ENCODE measurements at places on chromosomes 4 and X.

GRCh38 chr4:2928242-2929176 is 34.7 kb downstream of the NOP14 start:
- DNase-seq, result no peak

GRCh38 chrX:130593911-130594310 is 192.1 kb downstream of the RBMX2 start:
- no peak for DNase-seq

DNA sequence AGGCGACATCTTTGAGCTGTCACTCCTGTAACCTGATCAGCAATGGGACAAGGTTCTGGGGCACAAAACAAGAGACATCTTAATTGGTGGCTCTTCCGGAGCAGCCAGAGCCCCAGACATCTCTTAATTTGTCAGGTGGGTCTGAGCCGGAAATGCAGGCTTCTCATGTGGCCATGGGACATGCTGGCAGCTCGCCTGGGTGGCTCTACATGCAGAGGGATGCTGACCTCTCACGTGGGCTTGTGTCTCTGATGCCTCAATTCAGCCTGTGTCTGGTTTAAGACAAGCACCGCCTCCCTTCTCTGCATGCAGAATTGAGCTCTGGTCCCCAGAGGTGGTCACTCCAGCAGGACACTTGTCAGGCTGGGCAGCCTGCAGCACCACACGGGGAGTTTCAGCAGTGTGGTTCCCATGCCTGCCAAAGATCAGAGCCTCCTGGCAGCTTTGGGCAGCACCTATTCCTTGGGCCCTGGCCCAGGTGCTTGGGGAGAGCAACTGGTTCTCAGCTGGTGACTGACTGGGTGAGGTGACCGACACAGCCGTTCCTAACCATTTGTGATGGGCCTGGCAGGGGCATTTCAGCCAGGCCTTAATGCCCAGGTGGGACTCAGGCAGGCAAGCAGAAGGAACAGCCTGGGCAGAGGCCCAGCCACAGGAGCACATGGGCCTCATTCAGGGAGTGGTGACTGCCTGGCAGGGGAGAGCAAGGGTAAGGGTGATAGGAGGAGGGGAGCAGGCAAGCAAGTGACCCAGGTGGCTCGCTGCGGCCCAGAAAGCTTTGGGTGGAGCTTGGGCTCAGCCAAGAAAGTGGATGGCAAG is 53.4 kb downstream of the HMX1 start:
- DNase-seq, result no peak

DNA sequence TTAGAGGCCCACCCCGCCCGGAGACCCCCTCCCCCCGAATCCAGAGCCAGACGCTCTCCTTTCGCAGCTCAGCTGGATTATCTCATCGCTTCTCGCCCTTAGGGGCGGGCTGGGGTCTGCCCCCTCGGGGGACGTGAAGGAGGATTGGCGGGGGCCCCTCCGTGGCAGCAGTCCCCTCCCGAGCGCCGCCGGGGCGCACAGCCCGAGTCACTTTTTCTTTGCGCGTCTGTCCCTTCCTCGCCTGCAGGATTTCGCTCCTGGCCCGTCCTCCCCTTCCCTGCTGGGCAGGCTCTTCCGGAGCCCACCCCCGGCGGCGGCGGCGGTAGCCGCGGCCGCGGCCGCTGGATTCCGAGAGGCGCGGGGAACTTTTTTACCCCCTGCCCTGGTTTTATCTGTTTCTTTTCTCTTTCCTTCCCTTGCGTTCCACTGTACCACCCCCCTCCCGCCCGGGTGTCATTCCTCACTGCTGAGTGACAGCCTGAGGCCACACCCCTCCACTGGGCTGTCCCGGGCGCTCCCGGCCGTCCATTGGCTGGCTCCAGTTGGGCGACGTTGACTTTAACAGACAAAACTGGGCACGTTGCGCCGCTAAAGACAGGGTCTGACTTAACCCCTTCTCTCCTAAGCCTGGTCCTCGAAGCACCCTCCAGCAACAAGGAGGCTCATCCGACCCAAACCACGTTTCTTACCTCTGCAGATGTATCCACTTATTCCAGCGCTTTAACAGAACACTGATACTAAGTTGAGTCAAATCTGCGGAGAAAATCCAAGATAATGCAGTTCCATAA is 492 bp upstream of the NKX3-2 start:
- peak; percentile 48 for DNase-seq

DNA sequence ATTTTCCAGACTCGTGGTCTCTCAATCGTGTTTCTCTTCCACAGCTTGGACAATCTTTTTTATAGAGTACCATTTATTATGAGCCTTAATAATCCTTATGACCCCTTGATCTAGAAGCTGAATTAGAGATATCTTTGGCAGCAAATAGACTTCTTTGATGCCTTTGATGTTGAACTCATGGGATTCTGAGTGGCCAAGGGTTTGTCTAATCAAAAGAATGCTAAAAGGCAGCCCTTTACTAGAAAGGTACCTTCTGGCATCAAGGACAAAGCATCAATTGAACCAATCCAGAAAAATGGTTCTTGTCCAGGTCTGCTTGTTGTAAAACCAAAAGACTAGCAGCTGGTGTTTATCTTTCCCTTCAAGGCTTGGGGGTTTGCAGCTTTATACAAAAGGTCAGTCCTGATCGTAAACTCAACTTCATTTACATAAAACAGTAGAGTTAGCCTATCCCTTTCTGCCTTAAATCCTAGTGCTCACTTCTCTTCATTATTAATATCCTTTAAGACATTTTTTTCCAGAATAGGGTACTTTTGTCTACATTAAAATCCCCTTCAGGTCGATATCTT is 411.3 kb downstream of the FAT4 start:
- no peak for DNase-seq

GRCh38 chr4:103099691-103100392 is at the start of gene BDH2:
BDH2 (minus strand) TSS chr4:103099834; CDS start chr4:103096254, 3,580 bp downstream.
- DNase-seq, result peak; percentile 97

DNA sequence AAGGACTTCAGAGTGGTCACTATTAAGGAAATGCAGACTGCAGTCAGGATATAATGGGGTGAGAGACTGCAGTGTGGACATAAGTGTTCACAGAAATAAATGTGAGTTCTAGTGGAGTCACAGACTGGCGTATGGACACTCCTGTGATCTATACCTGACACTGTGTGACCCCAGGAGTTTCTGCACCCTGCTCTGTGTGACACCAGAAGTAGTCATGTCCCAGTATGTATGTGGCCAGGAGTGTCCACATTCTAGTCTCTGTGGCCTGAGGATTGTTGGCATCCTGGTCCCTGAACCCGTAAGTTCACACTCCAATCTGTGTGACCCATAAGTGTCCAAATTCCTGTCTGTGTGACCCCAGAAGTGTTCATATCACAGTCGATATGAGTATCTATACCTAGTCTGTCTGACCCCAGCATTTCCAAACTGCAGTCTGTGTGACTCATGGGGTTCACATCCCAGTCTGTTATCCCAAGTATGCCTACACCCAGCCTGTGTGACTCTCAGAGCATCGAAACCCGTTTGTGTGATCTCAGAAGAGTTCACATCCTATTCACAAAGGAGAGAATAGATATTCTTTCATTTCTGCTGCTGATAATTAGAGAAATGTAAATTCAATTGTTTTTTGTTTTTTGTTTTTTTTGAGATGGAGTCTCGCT is 16.3 kb downstream of the WDR13 start:
- no peak for DNase-seq

GRCh38 chr4:55347610-55348228 is 1.7 kb downstream of the SRD5A3 start:
- DNase-seq, result no peak

DNA sequence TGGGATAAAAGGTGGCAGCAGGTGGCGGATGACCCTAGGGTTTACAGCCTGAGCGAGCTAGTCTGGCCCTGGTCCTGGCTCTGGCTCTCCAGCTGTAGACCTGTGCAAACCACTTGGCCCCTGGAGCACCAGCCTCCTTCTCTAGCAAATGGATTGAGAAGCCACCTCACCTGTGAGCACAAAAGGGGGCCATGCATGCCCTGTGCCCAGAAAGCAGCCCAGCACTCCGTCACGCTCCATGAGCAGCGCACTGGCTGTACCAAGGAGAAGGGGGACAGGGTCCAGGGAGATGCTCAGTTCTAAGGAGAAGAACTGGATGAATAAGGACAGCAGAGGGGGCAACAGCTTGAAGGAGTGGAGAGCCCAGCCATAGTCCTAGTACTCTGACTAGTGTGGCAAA is 46.9 kb upstream of the C4orf50 start:
- DNase-seq, result no peak

- no peak for DNase-seq
Measured at GRCh38 chrX:42442745-42443144, 335.2 kb downstream of the PPP1R2C start.

GRCh38 chr4:151231915-151232595 is 44.9 kb upstream of the PRSS48 start:
- no peak for DNase-seq

GRCh38 chr4:2406920-2407319 is 11.5 kb downstream of the ZFYVE28 start:
- DNase-seq, result no peak

- peak; percentile 15 for DNase-seq
Measured at GRCh38 chr4:121951521-121952110, at the start of gene TRPC3. TRPC3 (minus strand) TSS chr4:121952060; CDS start chr4:121951680, 380 bp downstream.

GRCh38 chrX:68503836-68504636 is 5.2 kb downstream of the YIPF6 start:
- DNase-seq, result peak; percentile 8

- no peak for DNase-seq
Measured at GRCh38 chr4:160894809-160895208, 1269.0 kb downstream of the FSTL5 start.

DNA sequence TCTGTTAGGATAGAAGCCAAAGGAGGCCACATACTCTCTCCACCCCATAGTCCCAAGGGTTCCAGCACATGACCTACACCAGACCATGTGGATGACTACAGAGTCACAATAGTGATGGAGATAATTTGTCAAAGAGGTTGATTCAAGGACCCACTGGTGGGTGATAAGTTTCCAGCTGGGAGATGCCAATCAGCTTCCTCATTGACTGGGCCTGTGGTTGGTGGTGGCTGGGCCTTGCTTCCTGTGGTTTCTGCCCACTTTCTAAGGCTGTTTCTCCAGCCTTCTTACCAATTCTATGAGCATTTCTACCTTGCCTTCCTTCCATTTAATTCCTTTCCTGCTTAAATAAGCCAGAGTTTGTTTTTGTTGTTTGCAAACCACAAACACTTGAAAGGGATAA is 95.5 kb upstream of the CPEB2 start:
- no peak for DNase-seq

- peak; percentile 39 for DNase-seq
Measured at GRCh38 chr4:76581077-76581962, 146.3 kb downstream of the SHROOM3 start.

GRCh38 chr4:182562350-182562749 is 319.1 kb downstream of the TENM3 start:
- DNase-seq, result no peak

DNA sequence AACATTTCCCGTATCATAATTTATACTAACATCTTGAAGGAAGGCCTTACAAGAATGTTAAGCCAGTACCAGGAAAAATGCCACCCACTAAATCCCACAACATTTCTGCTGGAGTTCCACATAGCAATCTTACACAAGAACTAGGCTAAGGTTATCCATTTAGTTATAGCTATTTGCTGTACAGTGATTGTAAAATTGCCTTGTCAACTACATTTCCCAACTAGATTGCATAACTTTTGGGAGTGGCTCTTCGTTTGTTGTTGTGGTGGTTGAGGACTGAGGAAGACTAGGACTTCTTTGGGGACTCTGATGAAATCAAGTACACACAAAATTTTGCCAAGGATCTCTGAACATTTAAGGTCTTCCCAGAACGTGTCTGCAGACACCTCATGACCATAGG is 8.0 kb downstream of the IBSP start:
- peak; percentile 6 for DNase-seq

DNA sequence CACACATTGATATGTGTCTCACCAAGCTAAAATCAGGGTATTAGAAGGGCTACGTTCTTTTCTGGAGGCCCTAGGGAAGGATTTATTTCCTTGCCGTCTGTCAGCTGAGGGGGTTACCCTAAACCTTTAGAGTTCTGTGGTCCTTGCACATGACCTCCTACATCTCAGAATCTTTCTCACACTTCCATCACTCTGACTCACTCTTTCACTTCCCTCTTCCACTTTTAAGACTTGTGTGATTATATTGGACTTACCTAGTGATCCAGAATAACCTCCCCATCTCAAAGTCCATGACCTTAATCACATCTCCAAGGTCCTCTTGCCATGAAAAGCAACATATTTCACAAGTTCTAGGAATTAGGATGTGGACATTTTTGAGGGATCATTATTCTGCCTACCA is 53.6 kb upstream of the FUNDC1 start:
- no peak for DNase-seq

- DNase-seq, result peak; percentile 55
Measured at GRCh38 chrX:145817331-145818185, at the start of gene SLITRK2. SLITRK2 (plus strand) TSS chrX:145817829; CDS start chrX:145822426, 4,597 bp downstream.

GRCh38 chr4:185137233-185137925 is 5.7 kb upstream of the SLC25A4 start:
- DNase-seq, result no peak

- DNase-seq, result no peak
Measured at GRCh38 chr4:187929024-187929423, 66.5 kb upstream of the ZFP42 start.

DNA sequence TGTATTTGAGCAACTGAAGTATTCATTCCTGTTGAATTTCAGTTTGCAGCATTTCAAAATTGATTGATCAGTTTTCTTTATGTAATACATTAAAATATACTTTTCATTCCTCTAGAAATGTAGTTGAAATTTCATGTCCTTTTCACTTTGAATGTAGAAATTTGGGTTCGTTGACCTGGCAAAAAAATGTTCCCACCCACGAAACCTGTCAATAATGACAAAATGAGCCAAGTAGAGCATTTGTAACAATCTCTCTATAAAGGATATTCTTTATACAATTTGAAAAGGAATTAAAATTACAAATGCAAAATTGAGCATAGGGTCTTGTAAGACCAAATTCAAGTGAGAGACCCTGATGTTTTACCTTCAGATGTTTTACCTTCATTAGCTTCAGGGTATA is 283.9 kb downstream of the ANKRD50 start:
- DNase-seq, result no peak

DNA sequence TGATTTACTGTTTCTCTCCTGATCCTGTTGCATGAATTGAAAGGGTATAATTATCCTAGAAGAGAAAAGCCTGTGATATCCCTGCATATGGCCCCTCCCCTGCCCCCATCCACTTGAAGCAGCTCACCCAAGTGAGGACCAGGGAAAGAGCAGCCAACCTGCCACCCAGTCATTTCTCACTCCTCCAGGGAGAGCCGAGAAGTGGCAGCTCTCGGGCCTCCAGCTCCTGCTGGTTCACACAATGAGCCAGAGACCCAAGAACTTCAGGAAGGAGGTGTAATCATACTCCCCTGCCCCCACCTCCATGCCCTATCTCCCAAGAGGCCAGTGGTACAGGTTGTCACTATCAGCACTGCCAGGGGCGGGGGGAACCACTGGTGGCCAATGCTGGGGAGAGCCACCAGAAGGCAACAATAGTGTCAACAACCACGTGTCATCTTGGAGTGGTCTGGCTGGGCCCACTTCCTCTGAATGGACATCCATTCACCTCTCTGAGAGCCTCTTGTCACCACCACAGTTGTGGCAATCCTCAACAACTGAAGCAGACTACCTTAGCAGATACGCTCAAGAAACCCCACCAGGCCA is 42.9 kb downstream of the APOO start:
- DNase-seq, result no peak

Measured in fibroblast of gingiva (primary cell).